ENCODE measurements at places on chromosomes 5 and 9. TPM values are rescaled to one million over a fixed set of nuclear protein-coding genes. Genes with fewer than 3 reads are reported as not detected.

Gene TAS2R1
- total RNA-seq: not detected

Gene NUP155
- 28.0 TPM for total RNA-seq

Gene CCNI2
- 11.0 TPM for total RNA-seq

Gene ZNF883
- total RNA-seq: not detected

Gene TAF11L10
- not detected for total RNA-seq

Gene LRRC14B
- total RNA-seq: not detected

DNA sequence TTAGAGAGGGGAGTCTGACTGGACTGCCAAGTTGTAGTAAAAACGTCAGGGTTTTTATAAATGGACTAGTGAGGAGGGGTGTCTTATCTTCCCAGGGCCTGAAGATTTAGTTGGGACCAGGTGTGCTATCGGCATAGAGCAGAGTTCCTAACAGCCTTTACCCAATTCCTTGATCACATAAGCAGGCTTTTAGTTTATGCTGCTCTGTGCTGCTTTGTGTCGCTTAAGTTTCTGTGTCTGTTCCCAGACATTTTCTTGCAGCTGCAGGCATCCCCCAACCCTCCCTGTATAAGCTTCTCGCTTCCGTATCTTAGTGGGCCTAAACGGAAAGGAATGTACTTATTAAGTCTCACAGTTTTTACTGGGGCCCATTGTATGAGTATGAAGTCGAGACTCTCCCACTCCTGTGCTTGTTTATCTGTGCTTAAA, 2.6 kb upstream of the SMC5 start:
- DNase-seq: no peak

DNA sequence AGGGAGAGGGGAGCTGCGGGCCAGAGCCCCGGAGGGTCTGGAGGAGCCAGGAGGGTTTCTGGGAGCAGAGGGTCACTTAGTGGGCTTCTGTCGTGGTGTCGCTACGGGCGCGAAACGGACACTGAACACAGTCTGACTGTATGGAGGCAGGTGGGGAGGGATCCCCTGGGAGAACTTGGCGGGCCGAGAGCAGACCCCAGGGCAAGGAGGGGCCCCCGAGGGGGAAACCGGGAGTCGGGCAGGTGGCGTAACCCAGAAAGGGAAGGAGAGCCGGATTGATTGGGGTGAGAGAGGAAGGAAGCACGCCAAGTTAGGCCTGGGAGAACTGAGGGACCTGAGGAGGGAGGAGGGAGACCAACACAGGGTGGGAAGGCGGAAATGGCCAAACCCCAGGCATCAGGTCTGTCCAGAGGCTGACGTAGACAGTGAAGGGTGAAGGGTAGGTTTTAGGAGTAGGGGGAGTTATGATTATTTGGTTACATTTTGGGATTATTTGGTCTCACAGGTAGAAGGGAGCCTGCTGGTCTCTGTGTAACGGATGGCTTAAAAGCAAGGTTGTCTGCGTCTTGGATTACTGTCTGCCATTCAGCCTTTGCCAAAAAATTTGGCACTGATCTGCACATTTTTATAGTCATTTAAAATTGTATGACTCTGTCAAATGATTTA, 3.3 kb upstream of the MSMP start:
- no peak for DNase-seq

DNA sequence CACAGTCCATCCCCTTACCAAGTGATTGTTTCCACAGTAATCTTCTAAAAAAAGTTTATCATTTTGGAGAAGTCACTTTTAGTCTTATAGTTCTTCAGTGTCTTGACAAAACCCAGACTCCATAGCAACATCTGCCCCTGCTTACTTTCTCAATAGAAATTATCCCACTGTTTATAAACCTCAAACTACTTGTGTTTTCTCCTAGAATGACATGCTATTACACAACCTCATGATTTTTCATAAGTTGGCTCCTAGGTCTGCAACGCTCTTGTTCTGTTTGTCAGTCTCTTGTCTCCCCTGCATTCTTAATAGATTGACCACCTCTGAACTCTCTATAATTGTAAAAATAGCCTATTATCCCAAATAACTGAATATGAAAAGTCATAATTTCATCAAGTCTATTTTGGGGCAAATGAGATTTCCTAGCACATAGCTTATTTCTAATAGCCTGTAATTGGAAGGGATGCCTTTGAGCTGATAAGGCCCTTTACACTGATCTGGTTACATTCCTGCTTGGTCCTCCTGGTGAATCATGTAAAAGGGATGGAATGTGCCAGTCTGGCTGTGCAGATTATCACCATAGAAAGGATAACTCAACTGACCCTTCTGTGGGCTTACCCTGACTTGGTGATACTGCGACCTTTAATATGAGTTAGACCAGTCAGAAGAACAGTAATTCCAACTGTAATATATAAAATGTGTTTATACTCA, 69.6 kb downstream of the CHSY3 start:
- no peak for DNase-seq

- DNase-seq: no peak
These were observed 61.2 kb upstream of the JAK2 start for GRCh38 chr9:4923580-4924544.

DNA sequence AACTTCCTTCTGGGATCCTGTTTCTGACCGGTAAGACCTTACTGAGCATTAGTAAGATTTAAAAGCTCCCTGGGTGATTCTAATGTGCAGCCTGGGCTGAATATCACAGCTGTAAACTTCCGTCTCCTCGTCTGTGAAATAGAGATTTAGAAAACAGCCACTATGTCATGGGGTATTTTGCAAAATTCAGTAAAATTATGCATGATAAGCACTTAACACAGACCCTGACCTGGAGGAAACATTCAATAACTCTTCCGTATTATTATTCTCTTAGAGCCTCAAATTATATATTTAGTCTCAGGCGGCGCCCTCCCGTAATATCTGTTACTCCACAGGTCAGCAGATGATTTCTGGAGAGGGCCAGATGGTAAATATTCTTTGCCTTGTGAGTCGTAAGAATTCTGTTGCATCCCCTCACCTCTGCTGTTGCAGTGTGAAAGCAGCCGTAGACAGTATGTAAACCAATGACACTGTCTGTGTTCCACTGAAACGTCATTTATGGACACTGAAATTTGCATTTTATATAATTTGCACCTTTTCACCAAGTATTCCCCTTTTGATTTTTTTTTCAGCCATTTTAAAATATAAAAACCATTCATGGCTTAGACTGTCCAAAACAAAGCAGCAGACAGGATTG, 39.2 kb upstream of the RARS1 start:
- no peak for DNase-seq

- no peak for DNase-seq
These were observed 461.9 kb upstream of the KLF4 start for GRCh38 chr9:107951511-107951910.

GRCh38 chr5:171702135-171702770, 83.4 kb upstream of the SMIM23 start:
- DNase-seq: no peak

DNA sequence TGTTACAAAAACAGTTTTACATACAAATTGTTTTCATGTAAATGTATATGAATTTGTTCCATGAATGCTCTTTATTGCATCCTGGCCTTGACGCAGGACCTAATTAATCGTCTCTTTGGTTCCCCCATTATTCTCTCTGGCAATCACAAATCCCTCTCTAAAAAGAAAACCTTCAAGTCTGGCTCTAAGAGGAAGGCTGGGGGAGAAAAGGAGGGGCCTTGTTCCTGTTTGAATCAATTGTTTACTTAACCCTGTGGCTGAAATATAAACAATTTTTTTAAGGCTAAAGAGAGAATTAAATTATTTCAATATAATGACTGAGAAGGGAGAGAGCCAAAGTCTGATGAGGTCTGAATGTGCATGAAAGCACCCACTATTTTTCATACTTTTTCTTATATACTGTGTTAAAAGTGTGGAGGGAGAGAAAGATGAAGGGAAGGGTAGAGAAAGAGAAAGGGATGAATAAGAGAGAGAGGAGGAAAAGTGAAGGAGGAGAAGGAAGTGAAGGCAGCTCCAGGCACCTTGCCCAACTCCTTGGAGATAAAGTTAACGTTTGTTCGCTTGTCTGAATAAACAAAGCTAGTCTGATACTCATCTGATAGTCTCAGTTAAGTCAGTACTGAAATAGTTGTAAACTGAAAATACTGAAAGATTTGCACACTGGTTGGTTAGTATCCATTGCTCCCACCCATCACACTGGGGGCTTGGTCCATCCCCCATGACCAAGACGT, 116.4 kb upstream of the SPDL1 start:
- no peak for DNase-seq

DNA sequence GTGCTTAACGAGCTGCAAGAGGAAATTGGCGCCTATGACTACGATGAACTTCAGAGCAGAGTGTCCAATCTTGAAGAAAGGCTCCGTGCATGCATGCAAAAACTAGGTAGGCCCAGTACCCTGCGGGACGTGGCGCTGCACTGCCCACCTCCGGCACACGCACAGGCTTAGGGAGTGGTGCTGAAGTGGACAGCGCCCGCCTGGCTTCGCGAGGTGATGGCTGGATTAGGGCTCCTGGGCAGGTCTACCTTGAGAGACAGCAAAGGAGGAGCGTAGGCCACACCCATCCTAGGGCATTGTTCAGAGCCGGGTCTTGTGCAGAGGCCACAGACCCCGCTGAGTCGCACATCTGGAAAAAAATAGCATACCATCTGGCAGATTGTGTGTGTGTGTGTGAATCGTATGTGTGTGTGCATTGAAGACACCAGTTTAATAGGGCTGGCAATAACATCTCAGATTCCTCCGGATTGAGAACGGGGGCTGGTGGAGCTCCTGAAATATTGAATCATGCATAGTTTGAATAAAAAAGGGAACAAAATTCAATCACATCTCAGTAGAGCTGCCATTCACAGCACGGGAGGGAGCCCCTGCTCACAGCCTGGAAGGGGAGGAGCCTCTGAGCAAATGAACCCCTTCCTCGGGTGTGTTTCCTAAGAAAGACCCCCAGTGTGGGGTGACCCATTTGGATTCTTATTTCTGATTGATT, 11.1 kb downstream of the OLFM1 start:
- DNase-seq: no peak

DNA sequence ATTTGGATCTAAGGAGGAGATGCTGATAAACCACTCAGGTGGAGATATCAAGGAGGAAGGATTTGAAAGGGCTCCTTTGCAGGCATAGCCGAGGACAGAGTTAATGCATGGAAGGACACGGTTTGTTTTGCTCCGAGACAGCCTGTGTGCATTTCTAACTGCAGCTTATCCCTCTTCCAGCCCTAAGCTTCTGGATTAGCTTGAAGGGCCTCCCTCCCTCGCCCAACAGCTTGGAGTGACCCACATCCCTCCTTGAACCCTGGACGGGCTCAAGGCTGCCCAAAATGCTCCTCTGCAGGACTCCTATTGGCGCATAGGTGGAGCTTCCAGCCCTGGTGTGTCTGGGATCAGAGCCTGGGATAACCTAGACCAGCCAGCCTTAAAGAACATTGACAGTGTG, 66.7 kb downstream of the PPARGC1B start:
- DNase-seq: no peak

- DNase-seq: no peak
These were observed 15.7 kb upstream of the MSX2 start for GRCh38 chr5:174708476-174709207.

DNA sequence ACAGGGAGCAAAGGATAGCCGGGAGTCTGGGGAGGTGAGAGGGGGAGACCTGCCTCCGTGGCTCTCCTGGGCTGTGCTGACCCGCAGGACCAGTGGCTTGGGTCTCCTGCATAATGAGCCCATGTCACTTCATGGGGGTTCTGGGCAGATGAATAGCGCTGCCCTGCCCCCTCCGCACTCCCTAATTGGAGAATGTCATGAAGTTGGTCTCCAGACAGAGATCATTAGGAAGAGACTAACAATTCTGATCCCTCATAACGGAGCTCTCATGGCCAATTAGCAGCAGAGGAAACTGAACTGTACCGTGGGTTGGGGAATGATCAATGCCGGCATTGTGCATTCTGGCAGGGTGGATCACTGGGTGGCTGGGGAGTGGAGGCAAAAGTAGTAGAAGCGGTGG, 186.1 kb downstream of the FSTL4 start:
- no peak for DNase-seq

DNA sequence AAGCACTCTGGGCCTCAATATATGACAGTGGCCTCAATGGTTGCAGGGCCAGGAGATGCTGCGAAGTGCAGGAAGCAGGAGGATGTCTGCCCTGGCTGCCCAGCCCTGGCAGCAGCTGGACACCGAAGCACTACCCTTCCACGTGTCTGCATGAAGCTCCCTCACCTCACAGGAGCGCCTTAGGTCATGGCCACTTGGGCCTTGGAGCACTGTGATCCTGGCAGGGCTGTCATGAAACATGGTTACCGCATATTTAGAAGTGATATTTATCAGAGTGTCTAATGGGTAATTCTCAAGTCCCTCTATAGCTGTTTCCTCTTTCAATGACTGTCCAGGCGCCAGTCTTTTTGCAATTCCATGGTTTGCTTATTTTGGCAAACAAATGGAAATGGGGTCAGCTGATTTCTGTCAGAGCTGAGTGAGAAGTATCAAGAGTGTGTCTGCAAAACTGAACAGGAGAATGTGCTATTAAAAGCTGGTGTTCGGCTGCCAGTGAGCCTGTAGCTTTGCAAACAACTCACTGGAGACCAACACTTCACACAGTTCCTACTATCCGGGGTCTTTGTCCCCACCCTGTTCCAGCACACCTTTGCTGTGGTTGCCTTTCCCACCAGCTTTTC, 285.9 kb downstream of the KIF4B start:
- no peak for DNase-seq

- DNase-seq: no peak
These were observed 19.9 kb upstream of the UBAC1 start for GRCh38 chr9:135980926-135981630.

DNA sequence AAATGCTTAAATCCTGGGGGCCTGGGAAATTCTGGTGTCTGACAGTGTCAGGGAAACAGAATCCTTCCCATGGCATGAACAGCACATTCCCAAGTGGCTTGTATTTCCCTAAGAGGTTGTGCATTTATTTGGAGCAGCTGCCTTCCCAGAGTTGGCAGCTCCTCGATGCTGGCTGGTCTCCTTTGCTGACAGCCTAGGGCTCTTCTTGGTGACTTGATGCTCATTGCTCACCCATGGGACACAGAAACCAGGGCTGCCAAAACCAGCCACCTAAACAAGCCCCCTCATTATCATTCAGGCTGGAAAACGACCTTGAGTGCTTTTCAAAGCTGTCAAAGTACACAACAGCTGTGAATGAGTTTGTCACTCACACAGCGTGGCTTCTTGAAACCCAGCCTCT, 24.2 kb downstream of the ENHO start:
- DNase-seq: no peak

- DNase-seq: no peak
These were observed 19.5 kb downstream of the REEP5 start for GRCh38 chr5:112902561-112902960.

- DNase-seq: no peak
These were observed 168.3 kb downstream of the PIK3R1 start for GRCh38 chr5:68383888-68384310.

- DNase-seq: no peak
These were observed 77.0 kb upstream of the STARD4 start for GRCh38 chr5:111589316-111589715.

- no peak for DNase-seq
These were observed 397.8 kb downstream of the ARRDC3 start for GRCh38 chr5:90985341-90985740.

GRCh38 chr5:177431317-177432142, 5.1 kb downstream of the GRK6 start:
- DNase-seq: peak; percentile 62

DNA sequence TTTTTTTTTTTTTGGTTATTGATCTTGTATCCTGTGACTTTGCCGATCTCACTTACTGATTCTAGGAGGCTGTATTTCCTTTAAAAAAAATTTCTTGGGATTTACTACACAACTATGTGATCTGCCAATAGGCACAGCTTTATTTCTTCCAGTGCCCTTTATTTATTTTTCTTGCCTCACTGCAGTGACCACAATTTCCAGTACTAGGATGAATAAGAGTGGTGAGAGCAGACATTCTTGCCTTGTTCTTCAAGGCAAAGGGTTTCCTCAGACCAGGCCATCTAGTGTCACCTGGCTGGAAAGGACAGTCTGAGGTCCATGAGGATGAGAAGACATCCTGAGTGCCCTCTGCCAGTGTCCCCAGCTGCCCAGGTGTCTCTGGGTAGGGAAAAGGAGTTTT, 265.4 kb downstream of the SPOCK1 start:
- DNase-seq: no peak
